Umbilical cord (tissue), 2 donors: ENCODE measurements at places on chromosomes 1 and 21. TPM values are rescaled to one million over a fixed set of nuclear protein-coding genes. Genes with fewer than 3 reads are reported as not detected.

DNA sequence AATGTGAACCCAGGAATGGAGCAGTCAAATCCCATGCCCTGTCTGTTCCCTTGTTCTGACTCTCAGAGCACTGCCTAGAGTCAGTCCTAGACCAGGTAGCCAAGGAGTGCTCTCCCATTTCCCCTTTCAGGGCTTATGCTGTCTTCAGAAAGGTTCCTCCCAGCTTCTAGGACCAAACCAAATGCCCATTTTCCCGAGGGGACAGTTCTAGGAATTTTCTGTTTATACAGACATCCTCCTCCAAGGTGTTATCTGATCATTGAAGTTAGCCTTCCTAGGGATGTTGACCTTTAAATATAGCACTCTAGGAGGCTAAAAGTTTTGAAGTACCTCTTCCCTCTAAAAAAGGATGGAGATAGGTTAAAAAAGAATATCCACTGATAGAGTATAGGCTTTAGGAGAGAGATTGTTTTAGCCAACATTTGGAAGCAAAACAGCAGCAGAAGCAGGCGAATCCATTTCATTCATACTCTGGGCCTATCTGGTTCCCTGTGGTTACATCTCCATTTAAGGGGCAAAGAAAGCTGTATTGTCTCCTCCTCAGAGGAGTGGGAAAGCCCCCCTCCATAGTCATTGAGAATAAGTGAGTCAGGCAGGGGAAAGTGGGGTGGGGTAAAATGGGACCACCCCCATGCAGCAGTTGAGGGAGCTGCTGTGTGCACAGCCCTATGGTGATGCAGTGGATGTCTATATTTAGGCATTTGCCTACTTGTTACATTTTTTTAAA is 126.5 kb downstream of the SPATA46 start:
- no peak for DNase-seq

DNA sequence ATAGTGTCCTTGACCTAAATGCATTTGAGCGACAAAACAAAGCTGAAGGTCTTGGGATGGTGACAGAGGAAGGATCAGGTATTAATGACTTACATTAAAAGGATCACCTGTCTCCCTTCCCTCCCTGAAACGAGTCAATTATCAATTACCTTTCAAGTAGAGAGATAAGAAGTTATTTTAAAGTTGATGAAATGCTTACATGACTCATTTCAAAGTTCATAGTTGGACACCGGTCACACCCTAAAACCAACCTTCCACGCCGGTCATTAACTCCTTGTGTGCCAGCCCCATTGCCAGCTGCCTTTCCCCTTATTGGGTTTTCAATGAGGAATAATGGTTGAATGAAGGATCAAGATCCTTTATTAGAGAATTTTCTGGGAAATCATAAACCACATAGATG is 129.8 kb downstream of the ZP4 start:
- no peak for DNase-seq

DNA sequence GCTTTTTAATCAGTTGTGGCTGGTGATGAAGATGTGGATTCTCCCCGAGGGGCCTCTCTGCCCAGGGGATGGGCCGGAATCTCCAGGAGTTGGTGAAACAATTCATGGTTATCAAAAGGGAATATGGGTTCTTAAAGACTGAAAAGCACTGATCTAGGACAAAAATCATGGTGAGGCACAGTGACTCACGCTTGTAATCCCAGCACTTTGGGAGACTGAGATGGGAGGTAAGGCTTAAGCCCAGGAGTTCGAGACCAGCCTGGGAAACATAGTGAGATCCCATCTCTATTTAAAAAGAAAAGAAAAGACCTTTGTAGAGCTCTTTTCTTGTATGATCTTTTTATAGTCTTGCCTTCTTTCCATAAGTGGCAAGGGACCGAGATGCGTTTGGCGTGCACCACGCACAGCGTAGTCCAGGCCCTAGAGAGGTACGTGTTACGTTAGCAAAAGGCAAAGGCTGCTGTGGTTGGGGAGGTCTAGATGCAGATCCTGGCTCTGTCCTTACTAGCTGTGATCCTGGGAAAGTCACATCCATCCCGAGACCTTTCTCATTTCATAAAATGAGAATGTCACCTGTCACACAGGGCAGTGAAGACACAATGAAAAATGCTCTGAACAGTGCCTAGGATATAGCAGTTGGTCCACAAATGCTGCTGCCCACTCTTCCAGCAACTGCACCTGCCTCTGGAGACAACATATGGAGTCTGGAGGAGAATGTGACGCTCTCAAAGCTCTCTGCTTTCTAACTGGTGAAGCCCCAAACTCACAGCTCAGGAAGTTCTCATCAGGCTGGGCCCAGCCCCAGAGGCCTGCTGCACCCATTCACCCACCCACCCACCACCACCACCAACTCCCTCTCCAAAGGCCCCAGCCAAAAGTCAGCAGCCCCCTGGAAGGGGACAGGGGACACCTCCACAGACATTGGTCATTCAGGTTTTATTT is 54.8 kb downstream of the KIF21B start:
- DNase-seq = no peak

S100A1 gene
- total RNA-seq = 0.24 TPM

- DNase-seq = no peak
Measured at GRCh38 chr1:29945426-29945825, 709.1 kb downstream of the PTPRU start.
